Fibroblast of villous mesenchyme (primary cell): ENCODE measurements at places on chromosomes 12 and 14.
A peak's percentile ranks its signal among the peaks of the same experiment; 100 is the strongest.

DNA sequence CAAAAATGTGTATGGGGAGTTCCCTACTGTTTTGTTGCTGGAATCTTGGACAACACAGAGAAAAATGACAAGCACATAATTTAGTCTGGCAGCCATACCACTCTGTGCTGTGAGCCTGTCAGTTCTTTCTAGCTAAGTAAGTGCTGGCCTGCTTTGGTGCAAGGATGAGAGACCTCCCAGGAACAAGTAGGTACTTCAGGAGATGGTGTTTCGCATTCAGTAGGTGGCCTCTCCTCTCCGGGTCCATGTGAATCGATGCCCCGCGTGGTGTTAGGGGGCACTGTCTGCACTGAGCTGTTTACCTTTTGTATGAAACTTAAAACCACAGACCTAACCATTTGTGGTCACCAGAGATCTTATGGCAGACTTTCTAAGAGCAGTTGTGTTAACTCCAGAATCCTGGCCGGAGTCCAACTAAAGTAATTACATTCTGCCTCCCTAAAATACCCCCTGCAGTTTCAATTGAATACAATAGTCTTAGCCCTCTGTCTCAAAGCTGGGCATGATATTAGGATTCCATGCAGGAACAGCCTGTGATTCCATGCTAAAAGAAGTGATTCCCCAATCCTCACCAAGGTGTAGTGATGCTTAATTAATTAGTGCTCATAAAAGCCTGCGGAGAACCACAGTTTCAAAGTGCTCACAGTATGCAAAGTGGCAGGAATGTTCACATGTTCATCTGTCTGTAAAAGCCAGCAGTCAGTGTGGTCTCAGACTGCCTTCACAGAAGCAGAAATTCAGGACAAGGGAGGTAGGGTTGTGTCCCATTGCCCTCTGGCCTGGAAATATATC is 64.2 kb downstream of the LLPH start:
- peak; percentile 52 for DNase-seq

DNA sequence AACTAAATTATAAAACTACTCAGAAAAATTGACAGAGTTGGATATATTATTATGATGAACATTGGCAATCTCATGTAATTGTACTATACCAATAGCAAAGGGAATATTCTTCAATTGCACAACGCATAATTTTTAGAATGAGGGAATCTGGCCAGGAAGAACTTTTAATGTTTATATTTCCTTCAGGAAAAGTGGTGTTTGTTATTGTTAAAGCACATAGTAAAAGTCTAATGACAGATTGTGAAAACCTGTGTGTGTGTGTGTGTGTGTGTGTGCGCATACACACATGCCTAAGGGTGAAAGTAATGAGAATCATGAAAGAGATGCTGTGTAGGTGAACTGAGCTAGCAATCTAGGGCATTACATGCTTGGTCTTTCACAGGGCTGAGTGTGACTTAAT is 877.7 kb downstream of the SLC6A15 start:
- DNase-seq: peak; percentile 15

DNA sequence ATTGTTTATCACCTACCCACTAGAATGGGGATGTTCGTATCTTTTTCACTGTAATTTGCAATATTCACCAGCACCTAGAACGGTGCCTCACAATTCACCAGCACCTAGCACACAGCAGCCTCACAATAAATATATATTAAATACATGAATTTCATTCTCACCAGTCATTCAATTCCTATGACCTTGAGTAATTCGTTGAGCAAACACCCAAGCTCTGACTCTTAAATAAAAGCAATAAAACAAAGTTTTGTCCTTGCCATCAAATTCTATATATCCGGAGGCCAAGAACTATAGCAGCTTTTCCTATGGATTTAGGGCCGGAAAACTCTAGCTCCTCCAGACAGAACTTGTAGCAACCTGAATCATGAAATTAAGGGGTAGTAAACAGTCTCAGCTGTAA is 981 bp downstream of the VTI1B start:
- DNase-seq: no peak

GRCh38 chr12:120316798-120317223 is 10.8 kb downstream of the PLA2G1B start:
- DNase-seq: no peak

DNA sequence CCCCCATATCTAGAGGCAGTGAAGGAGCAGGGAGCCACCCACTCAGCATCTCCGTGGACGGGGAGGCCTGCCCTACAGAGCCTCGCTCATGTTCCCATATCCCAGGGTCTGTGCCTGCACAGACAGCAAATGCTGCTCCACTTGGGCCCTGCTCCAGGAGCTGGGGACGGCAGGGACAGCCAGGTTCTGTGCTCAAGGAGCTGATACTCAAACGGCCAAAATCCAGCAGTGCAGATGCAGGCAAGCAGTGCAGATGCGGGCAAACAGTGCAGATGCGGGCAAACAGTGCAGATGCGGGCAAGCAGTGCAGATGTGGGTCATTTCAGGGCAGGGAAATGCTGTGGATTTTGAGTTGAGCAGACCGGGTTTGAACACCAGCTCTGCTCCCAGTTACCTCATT is 6.2 kb upstream of the SERPINA12 start:
- no peak for DNase-seq
